Activated T-cell treated with anti-CD3 and anti-CD28 coated beads for 48 hours (primary cell): ENCODE measurements at places on chromosomes 6 and 20.

DNA sequence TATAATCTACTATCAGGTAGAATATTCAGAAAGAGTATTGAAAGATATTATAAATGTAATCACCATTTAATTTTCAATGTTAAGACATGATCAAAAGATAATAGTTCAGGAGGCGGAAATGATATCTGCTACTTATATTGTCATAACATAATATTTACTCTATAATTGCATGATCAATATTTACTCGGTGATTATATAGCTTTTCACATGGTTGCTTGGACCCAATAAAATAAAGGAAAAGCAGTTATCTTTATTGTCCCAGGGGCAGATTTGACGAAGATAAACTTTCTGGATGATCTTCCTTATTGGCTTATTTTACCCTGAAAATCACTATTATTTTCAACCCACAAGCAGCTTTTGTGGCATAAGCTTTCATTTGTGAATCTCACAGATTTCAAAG is 350.4 kb downstream of the HACE1 start:
- no peak for DNase-seq

- DNase-seq = no peak
Observed at GRCh38 chr20:6341491-6341890, 218.7 kb upstream of the FERMT1 start.

- DNase-seq = no peak
Observed at GRCh38 chr6:37192666-37193065, 22.7 kb downstream of the PIM1 start.

- DNase-seq = no peak
Observed at GRCh38 chr20:38732981-38733380, 8.7 kb downstream of the SLC32A1 start.

GRCh38 chr20:15645816-15646215 is 927.4 kb downstream of the KIF16B start:
- DNase-seq = no peak

GRCh38 chr6:69012876-69013275 is 377.8 kb downstream of the ADGRB3 start:
- no peak for DNase-seq

DNA sequence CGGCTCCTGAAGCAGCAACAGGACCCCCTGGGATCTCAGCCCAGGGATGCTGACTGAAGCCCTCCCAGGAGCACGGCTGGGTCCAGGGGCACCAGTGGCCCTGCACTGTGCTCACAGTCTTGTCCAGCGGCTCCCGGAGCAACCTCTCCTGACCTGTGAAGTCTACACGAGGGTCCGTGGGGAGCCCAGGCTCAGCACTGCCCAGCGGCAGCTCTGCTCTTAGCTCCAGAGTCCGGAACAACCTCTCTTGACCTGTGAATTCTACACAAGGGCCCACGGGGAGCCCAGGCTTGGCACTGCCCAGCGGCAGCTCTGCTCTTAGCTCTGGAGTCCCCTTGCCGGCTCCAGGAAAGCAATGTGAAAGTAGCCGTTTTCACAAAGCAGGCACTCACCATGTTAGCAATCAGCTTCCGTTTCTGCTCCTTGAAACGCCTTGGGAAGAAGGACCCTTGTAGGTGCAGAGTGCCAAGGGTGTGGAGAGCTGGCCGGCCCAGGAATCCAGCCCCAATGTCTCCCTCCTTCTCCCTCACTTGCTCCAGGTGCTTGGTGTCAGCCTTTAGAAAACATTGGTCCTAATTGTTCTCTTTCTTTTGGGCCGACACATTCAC is 310.9 kb downstream of the CDH4 start:
- DNase-seq = no peak

DNA sequence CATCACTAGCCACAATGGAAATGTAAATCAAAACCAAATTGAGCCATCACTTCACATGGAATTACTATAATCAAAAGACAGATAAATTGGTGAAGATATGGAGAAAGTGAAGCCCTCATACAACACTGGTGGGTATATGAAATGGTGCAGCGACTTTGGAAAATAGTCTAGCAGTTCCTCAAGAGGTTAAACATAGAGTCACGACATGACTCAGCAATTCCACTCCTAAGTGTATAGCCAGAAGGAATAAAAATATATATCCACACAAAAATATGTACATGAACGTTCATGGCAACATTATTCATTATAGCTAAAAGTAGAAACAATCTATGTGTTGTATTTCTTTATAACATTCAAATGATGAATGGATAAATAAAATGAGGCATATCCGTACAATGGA is 33.1 kb upstream of the SH3BGRL2 start:
- DNase-seq = no peak

GRCh38 chr20:57071283-57071731 is 195.1 kb downstream of the BMP7 start:
- no peak for DNase-seq

GRCh38 chr6:2984738-2985406 is 13.5 kb upstream of the SERPINB6 start:
- no peak for DNase-seq

DNA sequence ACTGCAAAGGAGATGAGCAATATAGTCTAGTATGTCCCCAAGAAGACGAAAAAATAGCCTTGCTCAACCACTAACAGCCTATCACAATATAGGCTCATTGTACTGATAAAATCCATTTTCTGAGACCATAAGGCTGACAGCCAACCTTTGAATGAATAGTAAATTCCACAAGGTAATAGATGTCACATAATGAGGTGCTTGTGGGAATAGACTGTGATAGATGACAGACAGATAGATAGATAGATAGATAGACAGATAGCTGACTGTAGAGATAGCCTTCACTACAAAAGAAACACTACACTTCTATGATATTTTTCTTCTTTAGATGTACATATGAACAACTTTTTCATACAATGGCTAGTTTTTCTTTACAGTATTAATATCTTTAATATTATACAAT is 760.3 kb upstream of the NRSN1 start:
- no peak for DNase-seq
